Activated CD4-positive, alpha-beta T cell treated with anti-CD3 and anti-CD28 coated beads for 4 hours (primary cell): ENCODE measurements at places on chromosomes 1 and 21.

- no peak for DNase-seq
These were observed 1402.0 kb downstream of the MRPL39 start for GRCh38 chr21:24205319-24205718.

- DNase-seq, result no peak
These were observed 1.6 kb downstream of the UTP11 start for GRCh38 chr1:38014171-38014570.

- DNase-seq, result peak; percentile 30
These were observed 40.9 kb upstream of the ZBTB18 start for GRCh38 chr1:244010191-244010590.

GRCh38 chr21:27807596-27807995 lies 840.7 kb upstream of the ADAMTS5 start:
- DNase-seq, result no peak

DNA sequence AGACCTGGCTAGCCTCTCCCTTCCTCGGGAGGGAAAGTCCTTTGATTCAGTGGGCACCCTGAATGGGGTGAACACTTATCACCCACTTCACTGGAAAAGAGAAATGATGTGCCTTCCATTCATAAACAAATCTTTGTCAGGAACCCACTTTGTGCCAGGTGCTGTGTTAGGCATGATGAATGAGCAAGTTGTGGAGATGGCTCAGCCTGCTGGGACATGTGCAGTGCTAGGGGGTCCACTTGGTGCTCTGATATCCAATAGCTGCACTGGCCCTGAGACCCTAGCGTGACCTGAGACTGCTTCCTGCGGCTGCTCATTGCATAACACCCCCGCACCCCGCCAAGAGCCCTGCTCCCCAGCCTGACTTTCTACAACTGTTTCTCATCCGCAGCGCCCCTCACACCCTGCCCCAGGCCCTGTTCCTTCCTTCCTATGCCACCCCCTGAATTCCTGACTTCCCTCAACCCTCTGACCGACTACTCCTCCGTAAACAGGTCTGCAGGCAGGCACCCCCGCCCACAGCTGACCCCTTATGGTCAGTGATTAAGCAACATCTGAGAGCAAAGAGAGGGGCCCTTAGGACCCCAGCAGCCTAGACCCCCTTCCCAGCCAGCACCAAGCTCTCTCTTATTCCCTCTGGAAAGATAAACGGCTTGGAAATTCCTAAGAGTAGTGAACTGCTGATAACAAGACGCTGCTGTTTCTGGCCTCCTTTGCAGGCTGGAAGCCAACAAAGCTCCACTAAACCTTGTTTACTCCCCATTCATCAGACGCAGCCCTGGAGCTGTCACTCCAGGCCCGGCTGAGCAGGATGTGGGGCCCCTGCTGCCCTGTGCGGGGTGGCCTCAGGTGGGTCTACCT lies 12.9 kb downstream of the CSRP1 start:
- DNase-seq, result no peak

- peak; percentile 20 for DNase-seq
These were observed 50.3 kb upstream of the L1TD1 start for GRCh38 chr1:62144238-62144831.

DNA sequence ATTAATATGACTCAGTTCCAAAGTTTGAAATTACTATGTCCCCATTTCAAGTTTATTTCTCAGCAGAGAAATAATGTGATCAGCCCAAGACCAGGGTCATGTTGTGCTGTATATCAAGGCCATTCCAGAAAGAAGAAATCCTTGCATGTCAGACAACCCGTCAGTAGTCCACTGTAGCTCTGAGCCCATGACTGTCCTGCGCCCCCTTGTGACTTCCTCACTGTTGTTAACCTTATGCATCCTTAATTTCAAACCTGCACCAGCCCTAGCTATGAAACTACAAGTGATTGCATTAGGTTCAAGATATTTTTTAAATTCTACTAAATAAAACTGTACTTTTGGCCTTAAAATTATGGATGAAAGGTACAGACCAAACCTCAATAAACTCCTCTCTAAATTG lies 133.0 kb downstream of the LRRC7 start:
- no peak for DNase-seq

DNA sequence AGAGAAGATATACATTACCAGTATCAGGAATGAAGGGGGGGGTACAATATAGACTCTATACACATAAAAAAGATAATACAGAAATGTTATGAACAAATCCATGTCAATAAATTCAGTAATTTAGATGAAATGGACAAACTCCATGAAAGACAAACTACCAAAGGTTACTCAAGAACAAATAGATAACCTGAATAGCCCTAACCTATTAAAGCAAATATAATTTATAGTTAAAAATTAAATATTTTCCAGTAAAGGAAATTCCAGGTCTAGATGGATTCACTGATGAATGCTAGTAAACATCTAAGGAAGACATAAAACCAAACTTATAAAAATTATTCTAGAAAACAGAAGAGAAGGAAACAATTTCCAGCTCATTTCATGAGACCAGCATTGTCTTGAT lies 13.2 kb downstream of the BLZF1 start:
- DNase-seq, result no peak

GRCh38 chr1:52195161-52195560 lies 53.3 kb downstream of the ZFYVE9 start:
- no peak for DNase-seq

- no peak for DNase-seq
These were observed 8.0 kb downstream of the CHODL start for GRCh38 chr21:18252680-18253079.

- DNase-seq, result no peak
These were observed 61.3 kb downstream of the RHBG start for GRCh38 chr1:156430303-156430702.

GRCh38 chr1:202692959-202693555 lies 17.2 kb downstream of the SYT2 start:
- peak; percentile 44 for DNase-seq

DNA sequence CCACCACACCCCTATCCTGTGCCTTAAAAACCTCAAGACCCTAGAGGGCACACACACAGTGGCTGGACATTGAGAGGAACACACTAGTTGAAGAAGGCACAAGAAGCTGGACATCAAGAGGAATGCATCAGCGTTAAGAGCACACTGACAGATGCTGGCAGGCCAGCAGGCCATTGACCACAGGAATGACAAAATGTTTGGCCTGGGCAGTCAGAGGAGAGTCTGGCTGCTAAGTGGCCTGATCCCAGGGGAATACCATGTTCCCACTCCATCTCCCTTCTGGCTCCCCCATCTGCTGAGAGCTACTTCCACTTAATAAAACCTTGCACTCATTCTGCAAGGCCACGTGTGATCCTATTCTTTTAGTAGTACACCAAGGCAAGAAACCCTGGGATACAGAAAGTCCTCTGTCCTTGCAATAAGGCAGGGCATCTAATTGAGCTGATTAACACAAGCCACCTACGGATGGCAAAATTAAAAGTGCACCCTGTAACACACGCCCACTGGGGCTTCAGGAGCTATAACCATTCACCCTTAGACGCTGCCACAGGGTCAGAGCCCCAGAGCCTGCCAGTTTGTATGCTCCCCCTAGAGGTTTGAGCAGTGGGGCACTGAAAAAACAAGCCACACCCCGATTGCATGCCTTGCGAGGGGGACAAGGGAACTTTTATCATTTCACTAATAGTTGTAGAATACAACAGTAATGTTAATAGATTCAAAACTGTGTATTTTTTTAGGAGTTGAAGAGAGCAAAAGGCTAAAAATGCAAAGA lies 1216.1 kb upstream of the NCAM2 start:
- DNase-seq, result no peak

DNA sequence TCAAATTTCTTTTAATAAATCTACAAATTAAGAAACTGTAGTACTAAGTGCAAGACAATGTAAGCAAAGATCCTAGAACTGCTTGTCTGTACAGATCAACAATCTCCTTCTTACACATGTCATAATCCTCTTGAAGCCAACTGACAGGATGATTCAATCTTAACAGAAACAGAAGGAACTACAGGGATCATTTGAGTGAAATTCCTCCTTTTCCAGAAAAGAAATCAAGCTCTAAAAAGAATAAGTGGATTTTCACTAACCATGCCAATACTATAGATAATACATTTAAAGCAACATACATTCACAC lies 53.2 kb downstream of the RAB3GAP2 start:
- DNase-seq, result no peak

DNA sequence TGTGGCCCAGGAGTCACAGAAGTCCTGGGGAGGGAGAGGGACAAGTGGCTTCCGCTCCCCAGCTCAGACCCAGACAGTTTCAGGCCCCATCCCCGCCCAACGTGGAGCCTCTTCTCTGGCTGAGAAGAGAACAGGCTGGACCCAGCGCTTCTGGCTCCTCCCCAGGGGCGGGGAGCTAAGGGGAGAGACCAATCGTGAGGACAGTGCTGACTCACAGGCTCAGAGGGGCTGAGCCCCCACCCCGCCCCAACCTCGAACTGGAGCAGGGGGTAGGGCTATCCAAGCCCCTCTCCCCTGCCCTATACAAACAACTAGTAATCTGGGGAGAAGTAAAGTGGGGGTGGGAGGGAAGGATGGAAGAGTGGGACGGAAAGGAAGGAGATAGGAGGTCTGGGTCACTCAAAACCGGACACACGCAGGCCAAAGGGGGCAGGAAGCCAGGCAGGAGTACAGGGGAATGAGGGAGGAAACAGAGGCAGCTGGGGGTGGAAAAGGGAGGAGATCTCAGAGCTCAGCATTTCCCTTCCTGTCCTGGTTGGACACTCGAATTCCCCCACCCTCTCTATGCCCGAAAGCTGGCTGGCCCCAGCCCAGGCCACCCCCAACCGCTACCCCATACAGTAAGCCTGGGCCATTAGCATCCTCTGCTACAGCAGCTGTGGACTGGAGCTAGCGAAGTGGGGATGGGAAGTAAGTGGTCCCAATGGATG lies at the start of gene SHC1:
Gene SHC1 (minus strand): TSS at position 117 of the 710 bp plus-strand sequence. CDS start 221 bp downstream, outside the sequence.
- peak; percentile 35 for DNase-seq

GRCh38 chr1:78410643-78411042 lies 80.1 kb upstream of the PTGFR start:
- no peak for DNase-seq

- no peak for DNase-seq
These were observed 22.6 kb upstream of the PRELP start for GRCh38 chr1:203453016-203453415.

- DNase-seq, result no peak
These were observed 249.3 kb downstream of the TNR start for GRCh38 chr1:175494011-175494554.

GRCh38 chr1:220711056-220711809 lies 21.1 kb downstream of the C1orf115 start:
- no peak for DNase-seq

DNA sequence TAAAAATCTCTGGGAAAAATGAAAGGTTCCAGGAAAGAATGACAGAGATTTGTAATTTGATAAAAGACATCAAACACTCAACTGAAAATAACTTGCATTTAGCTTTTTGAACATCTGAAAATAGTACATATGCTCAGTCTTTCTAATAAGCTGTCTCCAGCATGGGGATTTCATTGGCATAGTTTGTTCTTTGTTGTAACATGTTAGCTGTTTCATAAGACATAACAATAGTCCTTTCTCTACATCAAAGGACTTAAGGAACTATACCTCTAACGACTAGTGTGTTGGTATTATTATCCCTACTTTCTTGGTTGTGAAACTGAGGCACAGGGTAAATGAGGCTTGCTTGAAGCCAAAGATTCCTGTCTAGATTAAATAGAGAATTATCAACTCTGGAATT lies 22.0 kb downstream of the EIF2B3 start:
- DNase-seq, result no peak

DNA sequence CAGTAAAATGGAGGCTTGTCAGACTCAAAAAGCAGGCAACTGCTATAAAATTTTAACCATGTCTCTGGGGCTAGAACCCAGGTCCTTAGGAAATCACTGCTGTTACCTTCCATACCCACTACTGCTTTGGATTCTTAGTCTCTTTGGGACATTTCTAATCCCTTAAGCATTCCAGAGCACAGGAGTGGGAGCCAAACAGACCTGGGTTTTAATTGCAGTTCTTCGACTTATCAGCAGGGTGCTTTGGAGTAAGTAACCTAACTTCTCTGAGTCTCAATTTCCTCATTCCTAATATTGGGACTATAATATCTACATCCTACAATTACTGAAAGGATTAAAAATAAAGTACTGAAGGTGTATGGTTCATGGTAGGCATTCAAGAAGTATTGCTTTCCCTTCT lies 161.0 kb upstream of the BEND5 start:
- DNase-seq, result no peak

GRCh38 chr1:24702511-24703293 lies 42.5 kb upstream of the CLIC4 start:
- DNase-seq, result no peak

- DNase-seq, result no peak
These were observed 160.3 kb downstream of the PCBP3 start for GRCh38 chr21:45803618-45804340.

DNA sequence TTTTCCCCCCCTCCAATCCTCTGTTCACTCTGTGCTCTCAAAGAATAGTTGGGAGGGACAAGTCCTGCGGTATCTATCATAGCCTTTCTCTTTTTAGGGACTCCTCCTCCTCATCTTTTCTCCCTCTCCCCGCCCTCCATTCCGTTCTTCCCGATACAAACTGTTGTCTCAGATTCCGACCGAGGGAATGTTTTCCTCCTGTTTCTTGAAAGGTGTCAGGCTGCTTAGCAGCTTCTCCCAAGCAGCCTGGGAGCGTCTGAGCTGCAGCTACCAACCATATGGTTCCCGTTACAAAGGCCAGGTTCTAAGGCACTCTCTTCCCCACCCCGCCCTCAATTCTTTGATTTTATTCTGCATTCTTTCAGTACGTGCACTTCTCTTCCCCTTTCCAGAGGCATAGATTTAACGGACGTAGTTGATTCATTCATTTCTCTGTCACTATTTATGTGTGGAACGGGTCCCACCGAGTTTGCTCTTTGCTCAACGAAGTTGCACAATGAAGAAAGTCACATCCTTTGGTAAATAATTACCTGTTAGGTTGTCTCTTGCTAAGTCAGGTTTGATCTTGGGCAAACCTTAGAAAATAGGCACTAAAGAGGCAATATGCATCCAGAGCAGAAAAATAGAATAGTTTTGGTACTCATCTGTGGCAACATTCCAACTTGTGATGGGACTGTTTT lies 2.8 kb downstream of the ADGRL2 start:
- no peak for DNase-seq

DNA sequence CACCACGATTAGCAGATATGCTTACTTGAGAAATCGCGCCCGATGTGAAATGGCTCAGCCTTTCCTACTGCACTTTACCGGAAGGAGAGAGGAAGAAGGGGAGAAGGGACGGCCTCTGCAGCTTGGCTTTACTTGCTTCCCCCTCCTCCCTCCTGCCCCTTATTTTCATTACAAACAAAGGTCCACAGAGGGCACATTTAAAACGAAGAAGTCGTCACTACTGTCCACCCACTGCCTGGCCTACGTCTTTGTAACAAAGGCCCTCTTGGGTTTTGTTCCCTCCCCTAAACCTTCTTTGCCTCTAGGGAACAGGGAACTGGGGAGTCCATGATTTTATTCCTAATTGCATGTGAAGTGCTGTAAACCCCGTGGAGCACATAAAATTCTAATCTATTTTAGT lies 308.5 kb downstream of the LMX1A start:
- DNase-seq, result no peak
